Activated CD4-positive, alpha-beta T cell treated with anti-CD3 and anti-CD28 coated beads, Interleukin-2, amount 50 U/mL, for 1 hour (primary cell): ENCODE measurements at places on chromosomes 7 and 10.

GRCh38 chr10:114723361-114723760, 65.3 kb upstream of the ABLIM1 start:
- no peak for DNase-seq

GRCh38 chr7:131335639-131336381, 8.1 kb downstream of the MKLN1 start:
- no peak for DNase-seq

DNA sequence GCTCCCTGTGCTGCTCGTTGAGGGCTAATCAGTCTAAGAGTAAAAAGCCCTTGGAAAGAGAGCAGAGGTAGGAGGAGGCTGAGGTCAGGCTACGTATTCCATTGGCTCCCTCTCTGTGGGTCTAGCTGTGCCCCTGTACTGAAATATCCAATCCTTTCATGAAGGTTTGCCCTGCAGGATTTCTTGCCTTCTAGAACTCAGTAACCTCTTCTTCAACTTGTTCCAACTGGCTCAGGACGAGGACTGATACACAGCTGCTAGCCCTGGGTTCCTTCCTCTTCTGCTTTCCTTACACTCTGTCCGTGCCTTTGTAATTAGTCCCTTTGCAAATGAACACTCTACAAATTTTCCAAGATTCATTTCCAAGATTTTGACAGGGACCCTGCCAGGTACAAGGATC, 560.5 kb downstream of the ACTR3B start:
- no peak for DNase-seq

GRCh38 chr10:124688889-124689670, 55.1 kb downstream of the FAM53B start:
- no peak for DNase-seq

DNA sequence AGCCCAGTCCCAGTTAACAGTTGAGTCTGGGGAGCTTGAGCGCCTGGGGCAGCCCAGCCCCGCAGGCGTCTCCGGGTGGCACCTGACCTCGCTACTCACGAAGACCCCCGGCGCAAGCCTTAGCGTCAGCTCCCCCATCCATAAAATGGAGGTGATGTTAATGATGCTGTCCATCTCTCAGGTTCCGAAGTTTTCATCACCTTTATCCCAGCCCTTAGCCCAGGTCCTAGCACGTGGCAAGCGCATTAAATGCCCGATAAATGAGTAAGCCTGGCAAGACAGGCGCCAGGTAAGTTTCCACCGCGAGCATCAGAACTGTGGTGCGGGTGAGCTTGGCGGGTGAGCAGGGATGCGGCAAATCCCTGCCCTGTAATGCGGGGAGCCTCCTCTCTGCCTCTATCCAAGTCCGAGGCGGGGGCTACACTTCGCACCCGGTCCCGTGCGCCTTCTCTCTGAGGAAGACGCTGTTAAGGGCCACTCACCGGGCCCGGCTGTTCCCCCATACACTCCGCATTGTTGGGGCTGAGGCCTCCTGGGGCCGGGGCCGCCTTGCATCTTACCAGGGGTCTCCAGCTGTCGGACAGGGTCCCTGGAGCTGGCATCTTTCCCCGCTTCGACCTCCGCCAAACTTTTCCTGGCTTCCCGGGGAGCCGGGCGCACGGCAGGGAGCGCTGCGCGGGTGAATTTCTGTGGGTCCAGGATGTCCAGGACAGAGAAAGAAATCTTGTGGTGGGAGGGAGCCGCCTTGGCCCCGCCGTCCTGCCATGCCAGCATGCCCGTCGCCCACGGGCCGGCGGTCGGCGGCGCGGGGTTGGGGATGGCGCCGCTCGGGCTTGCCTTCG, 444 bp downstream of the NKX1-2 start:
- DNase-seq = no peak

DNA sequence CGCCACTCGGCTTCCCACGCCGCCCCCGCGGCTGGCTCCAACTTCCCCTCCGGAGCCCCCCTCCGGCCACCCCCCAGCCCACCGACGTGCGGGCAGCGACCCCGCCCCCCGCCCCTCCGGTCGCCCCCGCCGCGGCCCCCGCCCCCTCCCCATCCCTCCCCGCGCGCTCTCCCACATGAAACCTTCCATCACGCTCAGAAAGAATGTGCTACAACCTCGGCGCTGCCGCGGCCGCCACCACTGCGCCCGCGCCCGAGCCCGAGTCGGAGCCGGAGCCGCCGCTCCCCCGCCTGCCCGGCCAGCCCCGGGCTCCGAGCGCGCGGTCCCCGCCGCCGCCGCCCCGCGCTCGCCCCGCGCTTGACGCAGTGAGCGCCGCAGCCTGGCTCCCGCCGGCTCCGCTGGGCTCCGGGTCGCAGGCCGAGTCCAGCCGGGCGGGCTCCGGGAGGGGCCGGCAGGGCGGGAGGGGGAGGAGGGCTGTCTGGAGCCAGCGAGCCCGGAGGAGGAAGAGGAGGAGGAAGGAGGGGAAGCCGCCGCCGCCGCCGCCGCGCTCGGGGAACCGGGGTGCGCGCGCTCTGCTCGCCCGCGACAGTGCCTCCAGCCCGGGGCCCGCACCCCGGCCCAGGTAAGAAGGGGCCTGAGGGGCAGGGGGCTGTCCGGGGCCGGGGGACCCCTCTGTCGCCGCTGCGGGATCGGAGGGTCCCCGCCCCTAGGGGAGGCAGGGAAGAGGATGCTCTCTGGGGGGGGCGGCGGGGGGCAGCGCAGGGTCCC, 4.3 kb upstream of the ELFN1 start:
- DNase-seq = no peak

DNA sequence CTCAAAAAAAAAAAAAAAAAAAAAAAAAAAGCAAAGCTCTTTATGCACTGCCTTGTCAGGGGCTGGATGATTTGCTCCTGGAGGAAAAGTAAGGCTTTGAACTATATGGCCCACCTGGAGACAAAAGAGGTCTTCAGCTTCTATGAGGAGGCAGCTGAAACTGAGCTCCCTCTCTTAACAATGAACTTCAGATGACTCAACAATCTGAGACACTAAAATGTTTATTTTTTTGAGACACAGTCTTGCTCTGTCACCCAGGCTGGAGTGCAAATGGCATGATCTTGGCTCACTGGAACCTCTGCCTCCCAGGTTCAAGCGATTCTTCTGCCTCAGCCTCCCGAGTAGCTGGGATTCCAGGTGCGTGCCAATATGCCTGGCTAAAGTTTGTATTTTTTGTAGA, 36.7 kb downstream of the RAB19 start:
- no peak for DNase-seq

DNA sequence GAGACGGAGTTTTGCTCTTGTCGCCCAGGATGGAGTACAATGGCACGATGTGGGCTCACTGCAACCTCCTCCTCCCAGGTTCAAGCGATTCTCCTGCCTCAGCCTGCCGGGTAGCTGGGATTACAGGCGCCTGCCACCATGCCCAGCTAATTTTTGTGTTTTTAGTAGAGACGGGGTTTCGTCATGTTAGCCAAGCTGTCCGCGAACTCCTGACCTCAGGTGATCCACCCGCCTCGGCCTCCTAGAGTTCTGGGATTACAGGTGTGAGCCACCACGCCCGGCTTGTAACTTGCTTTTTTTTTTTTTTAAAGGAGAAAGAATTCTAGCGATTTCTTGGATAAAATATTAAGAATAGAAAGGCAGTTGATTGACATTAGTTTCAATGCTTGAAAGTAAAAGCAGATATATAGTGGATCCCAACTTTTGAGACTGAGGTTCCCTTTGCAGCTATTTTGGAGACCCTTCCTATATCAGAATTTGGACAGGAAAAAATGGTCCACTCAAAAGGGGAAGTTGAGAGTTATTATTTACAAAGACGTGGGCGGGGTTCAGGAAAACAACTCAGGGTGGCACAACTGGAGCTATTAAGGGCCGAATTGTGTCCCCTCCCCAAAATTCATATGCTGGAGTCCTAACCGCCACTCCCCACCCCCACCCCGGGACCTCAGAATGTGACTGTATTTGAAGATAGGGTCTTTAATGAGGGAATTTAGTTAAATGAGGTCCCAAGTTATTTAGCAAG, 1.3 kb upstream of the ERCC6 start:
- no peak for DNase-seq

GRCh38 chr7:133502972-133503371, 250.1 kb downstream of the EXOC4 start:
- no peak for DNase-seq

DNA sequence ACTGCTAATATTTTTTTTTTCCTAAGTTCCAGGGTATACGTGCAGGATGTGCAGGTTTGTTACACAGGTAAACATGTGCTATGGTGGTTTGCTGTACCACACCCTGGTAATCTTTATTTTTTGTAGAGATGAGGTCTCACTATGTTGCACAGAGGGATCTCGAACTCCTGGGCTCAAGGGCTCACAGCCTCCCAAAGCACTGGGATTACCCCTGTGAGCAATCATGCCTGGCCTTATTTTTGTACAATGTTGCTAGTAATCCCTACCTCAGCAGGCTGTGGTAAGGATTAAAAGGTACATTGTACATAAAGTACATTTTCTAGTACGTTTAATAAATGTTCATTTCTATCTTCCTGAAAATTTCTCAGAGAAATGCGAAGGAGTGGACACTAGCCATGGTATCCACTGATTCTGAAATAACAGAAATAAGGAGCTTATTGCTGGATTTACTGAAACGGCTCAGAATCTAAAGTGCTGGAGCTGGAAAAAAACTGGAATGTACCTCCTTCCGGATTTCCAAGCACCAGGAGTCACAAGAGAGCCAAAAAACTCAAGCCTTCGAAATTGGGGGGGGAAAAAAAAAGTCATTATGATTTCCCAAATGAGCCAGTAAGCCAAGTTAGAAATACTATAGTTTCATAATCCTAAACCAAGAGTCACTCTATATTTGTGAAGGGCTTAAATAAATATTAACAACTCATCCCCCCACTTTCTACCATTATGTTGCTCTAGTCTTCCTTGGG, 69.6 kb downstream of the NT5C2 start:
- DNase-seq = no peak

DNA sequence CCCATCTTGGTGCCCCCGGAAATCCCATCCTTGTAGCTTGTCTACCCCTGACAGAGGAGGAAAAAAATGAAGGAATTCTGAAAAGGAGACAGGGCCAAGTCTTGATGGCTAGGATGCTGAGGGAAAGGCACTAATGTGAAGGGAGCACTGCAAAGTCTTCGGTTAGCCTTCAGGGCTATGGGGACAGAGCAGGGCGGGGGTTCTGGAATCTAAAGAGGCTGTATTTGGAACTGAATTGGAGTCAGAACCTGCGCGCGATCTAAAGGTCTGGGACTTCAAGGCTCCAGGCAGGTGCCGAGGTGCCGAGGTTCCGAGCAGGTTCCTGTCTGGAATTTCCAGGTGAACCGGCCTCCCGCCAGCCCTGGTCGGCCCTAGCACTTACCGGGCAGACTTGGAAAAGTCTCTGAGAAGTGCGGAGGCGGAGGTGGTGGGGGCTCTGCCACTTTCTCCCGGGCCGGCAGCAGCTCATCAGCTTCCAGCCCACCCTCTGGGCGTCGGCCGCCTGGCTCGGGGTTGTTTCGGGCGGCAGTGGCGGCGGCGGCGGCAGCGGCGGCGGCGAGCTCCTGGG, 781 bp downstream of the GBX1 start:
- DNase-seq = no peak

DNA sequence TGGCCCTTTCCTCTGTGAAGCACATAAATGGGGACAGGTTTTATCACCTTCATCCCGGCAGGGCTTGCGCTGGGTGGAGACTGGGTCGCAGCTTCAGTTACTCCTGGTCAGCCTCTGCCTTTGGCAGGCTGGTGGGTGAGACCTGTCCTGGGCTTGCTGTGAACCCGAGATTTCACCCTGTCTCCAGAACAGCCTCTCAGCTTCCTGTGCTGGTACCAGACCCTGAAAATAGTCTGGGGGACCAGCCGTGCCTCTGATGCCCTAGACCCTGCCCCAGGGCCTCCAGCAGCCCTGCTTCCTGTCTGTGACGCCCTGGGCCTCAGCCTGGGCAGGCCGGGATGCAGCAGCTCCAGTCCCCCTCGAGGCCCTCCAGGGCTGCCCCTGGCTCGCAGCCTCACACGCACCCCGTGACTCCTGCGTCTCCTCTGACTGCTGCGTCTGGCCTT, 13.2 kb upstream of the PWWP2B start:
- no peak for DNase-seq
